ENCODE measurements at places on chromosomes 7 and 10.
A peak's percentile ranks its signal among the peaks of the same experiment; 100 is the strongest.

GRCh38 chr7:49111706-49112105, 187.4 kb downstream of the CDC14C start:
- no peaks in the 10 kb centered on the region for H3K27me3 ChIP-seq
- DNase-seq: no peak
- no peak overlapping the region for H3K4me3 ChIP-seq
- H3K4me1 ChIP-seq: no peaks in the 10 kb centered on the region

DNA sequence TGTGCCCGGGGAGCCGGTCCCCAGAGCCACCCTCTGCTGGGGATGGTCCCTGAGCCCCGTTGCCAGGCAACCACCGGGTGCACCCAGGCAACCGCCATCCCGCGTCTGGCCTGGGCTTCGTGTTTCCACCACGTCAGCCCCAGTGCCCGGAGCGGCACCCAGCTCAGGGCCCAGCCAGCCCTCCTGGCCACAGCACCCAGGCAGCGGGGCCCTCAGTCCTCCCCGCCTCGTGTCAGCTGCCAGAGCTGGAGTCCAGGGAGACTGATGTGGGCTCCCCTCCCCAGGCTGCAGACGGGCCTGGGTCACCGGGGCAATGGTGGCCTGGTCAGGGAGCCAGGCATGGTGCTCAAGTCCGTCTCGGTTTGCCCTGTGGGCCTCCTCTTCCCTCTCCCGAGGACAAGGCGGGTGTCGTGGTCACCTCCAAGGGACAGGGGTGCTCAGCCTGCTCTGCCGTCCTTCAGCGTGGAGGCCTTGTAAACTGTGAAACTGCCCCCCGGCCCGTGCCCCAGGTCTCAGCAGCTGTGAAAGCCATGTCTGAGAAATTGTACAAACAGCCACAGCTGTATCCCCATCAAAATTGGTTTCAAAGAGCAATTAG, 72.5 kb downstream of the MICALL2 start:
- H3K36me3 ChIP-seq: no peaks in the 10 kb centered on the region
- H3K27ac ChIP-seq: no peak overlapping the region
- no peak for DNase-seq
- no peaks in the 10 kb centered on the region for H3K4me1 ChIP-seq

DNA sequence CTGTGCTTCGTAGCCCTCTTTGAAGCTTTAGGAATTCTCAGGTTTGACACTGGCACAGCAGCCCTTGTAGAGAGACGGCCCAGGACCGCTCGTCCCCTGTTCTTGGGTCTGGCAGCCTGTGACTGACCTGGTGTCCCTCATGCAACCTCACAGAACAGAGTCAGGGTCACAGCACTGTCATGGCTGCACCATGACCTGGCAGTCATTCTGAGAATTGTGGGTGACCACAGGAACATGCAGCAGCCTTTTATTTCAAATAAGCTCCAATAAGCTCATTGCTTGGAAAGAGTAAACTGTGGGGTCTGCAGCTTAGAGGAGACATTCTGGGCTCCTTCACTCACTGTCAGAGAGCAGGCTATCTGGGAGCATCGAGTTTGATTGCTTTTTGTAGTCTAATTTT, 42.5 kb downstream of the MYO1G start:
- no peak overlapping the region for H3K4me3 ChIP-seq
- no peak for DNase-seq
- peaks cover 6% of the 10 kb centered on the region for H3K27me3 ChIP-seq
- H3K27ac ChIP-seq: no peak overlapping the region
- H3K4me1 ChIP-seq: peaks cover 16% of the 10 kb centered on the region
- no peaks in the 10 kb centered on the region for H3K36me3 ChIP-seq

DNA sequence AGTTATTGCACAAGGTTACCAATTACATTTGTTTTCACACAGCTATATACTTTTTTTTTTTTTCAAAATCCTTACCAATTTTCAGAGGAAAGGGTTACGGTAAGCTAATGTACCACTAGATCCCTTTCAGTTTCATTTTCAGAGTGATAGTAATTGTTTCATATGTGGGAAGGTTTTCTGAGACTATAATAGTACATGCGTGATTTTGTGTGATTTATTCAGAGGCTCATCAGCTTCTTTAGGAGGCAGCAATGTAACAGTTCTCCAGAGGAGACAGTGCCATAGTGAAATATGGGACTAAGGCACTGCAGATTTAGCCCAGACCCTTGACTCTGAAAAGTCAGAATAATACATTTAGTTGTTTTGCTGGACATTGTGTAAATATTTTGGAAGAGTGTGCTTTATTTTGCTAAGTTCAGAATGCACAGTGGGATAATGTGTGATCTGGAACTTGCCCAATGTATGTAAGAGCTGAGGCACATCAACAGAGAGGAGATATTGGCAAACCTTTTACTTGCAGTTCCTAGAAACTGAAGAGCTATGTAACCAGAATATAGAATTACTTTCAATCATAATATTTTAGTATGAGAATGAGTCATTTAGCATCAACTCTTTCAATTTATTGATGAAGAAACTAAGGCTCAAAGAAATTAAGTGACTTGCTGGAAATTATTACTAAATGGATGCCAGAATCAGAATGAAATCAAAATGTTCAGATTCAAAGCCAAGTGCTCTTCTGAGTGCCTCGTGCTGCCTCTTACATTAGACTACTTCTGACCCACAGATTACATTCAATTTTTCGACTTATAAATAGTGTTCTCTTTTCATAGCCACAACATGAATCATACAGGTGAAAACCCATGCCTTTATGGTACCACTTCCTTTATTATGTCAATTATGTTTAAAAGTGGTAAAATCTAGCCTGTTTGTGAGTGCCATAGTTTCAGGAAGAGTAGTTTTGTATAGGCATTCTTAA, 207.7 kb upstream of the TEX47 start:
- H3K36me3 ChIP-seq: no peaks in the 10 kb centered on the region
- H3K27ac ChIP-seq: peak overlapping the region; percentile 86
- H3K4me3 ChIP-seq: peak overlapping the region; percentile 79
- H3K27me3 ChIP-seq: peaks cover 11% of the 10 kb centered on the region

DNA sequence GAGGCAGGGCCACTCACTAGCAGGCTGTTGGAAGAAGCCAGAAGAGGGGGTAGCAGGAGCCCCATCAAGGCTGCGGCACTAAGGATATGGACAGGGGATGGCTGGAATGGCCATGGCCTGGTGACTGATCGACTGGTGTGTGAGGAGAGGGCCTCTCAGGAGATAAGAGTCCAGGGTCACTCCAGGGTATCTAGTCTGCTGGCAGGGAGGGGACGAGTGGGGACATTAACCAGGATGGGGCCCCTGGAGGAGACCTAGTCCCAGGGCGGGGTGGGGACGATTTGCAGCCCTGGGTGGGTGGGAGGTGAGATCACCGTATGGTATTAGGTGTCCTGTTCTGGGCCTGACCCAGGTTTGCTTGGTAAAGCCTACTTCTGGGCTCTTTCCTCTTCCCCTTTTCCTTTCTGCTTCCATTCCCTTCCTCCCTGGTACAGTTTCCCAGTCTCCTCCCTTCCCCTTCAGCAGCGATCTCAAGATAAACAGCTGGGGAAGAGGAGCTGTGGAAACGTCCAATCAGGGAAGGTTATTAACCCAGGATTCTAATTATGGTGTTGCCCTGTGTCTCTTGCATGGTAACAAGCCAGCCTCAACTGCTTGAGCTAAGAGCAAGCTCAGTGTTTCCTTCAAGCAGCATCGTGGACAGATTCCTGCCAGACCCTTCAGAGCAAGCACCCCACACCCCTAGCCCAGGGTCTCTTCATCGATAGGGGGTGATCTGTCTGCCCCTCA, 233.2 kb downstream of the RPS24 start:
- DNase-seq: no peak
- no peaks in the 10 kb centered on the region for H3K36me3 ChIP-seq
- H3K27ac ChIP-seq: no peak overlapping the region
- no peaks in the 10 kb centered on the region for H3K27me3 ChIP-seq
- no peaks in the 10 kb centered on the region for H3K4me1 ChIP-seq

DNA sequence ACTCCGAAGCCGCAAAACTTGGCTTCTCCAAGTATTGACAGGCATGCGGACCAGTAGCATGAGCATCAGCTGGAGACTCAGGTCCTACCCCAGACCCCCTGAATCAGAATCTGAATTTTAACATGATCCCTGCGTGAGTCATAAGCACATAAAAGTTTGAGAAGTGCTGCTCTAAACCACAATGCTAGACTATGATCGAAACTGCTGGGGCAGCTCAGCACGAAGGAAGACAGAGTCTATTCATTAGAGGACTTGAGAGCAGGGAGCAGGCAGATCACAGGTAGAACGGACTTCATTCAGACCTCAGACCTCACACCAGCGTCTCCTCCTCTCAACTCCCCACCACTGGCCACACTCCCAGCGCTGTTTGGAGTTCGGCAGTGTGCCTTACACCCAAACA, 16.9 kb downstream of the CAMK2G start:
- no peaks in the 10 kb centered on the region for H3K27me3 ChIP-seq
- peaks cover 70% of the 10 kb centered on the region for H3K4me1 ChIP-seq
- peak; percentile 60 for DNase-seq
- peak overlapping the region; percentile 69 for H3K4me3 ChIP-seq
- H3K36me3 ChIP-seq: peaks cover 7% of the 10 kb centered on the region

DNA sequence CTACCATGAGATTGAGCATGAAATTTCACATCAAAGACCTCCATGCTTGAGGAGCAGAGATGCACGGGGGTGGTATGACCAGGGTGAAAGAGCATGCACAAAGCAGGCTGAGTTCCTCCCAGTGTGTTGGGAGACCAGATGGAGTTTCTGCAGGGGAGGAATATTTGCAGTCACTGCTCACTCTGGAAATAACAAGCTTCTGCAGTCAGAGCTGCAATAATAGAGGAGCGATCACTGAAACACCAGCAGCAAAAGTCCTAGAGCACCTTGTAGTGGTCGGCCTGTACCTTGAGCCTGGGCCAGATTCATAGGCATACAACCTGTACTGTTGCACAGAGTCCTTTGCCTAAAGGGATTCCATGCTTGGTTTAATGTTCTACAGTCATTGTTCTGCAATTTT, 184.5 kb upstream of the SP8 start:
- H3K4me1 ChIP-seq: no peaks in the 10 kb centered on the region
- no peaks in the 10 kb centered on the region for H3K27me3 ChIP-seq
- no peak overlapping the region for H3K27ac ChIP-seq
- no peaks in the 10 kb centered on the region for H3K36me3 ChIP-seq
- no peak overlapping the region for H3K4me3 ChIP-seq
- no peak for DNase-seq

- peaks cover 4% of the 10 kb centered on the region for H3K36me3 ChIP-seq
- no peak for DNase-seq
- H3K4me3 ChIP-seq: no peak overlapping the region
- H3K4me1 ChIP-seq: peaks cover 34% of the 10 kb centered on the region
Measured at GRCh38 chr10:133306097-133306476, 2.6 kb downstream of the TUBGCP2 start.

DNA sequence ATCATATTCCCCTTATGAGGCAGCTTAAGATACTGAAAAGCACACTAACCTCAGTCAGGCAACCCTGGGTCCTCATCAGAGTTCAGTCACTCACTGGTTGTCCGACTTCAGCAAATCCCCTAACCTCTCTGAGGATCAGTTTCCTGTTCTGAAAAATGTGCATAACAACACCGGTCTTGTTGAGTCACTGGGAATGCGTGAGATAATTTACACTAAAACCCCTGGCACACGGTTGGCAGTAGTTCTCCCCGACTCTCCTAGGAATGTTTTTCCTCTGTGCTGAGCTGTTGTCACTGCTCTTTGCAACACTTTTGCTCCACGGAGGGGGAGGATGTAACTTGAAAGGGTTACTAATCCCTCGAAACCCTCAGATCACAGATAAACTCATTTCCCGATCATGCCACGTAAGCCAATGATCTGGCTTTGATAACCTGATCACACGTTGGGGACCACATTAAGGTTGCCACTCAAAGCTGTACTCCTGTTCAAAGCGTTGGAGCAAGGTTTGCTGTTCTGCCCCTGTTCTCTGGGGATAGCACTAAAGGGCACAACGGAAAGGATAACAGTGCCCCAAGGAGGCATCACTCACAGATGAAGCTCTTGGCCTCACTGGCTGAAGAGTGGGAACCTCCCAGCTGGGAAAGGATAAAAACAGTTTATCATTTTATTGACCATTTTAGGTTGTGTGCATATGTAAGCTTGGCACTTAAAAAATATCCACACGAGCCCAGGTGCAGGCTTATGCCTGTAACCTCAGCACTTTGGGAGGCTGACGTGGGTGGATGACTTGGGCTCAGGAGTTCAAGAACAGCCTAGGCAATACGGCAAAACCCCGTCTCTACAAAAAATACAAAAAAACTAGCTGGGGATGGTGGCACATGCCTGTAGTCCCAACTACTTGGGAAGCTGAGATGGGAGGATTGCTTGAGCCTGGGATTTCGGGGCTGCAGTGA, 5.0 kb upstream of the RBM17 start:
- H3K4me3 ChIP-seq: peak overlapping the region; percentile 82
- peak; percentile 85 for DNase-seq
- peaks cover 83% of the 10 kb centered on the region for H3K4me1 ChIP-seq
- H3K27ac ChIP-seq: peak overlapping the region; percentile 92

DNA sequence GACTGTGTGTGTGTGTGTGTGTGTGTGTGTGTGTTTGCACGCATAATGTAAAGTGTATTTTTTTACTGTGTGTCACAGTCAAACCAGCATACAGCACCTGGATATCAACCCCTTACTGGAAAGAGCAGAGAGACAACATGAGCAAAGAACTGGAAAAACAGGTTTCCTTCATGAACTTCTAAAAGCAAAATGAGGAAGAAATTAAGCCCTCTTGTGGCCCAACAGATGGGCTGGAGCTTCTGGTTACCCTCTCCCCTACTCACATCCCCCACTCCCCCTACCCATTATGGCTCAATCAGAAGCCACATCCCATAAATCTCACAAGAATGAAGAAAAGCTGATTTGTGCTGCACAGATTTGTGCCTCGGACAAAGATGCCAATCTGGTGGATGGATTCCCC, 36.2 kb downstream of the PDE1C start:
- H3K27ac ChIP-seq: no peak overlapping the region
- no peaks in the 10 kb centered on the region for H3K36me3 ChIP-seq
- H3K27me3 ChIP-seq: peaks cover 7% of the 10 kb centered on the region
- no peak for DNase-seq

- no peak overlapping the region for H3K4me3 ChIP-seq
- no peak for DNase-seq
- no peaks in the 10 kb centered on the region for H3K4me1 ChIP-seq
- no peaks in the 10 kb centered on the region for H3K36me3 ChIP-seq
- no peak overlapping the region for H3K27ac ChIP-seq
- peaks cover 5% of the 10 kb centered on the region for H3K27me3 ChIP-seq
Measured at GRCh38 chr7:20298486-20298901, 32.2 kb upstream of the ITGB8 start.

- H3K4me3 ChIP-seq: no peak overlapping the region
- H3K27me3 ChIP-seq: peaks cover 8% of the 10 kb centered on the region
- no peaks in the 10 kb centered on the region for H3K4me1 ChIP-seq
- no peak overlapping the region for H3K27ac ChIP-seq
- no peak for DNase-seq
- no peaks in the 10 kb centered on the region for H3K36me3 ChIP-seq
Measured at GRCh38 chr10:67438605-67439304, 257.2 kb downstream of the CTNNA3 start.

- no peaks in the 10 kb centered on the region for H3K27me3 ChIP-seq
- H3K4me1 ChIP-seq: peaks cover 34% of the 10 kb centered on the region
- H3K36me3 ChIP-seq: peaks cover 19% of the 10 kb centered on the region
- peak; percentile 25 for DNase-seq
- no peak overlapping the region for H3K4me3 ChIP-seq
- no peak overlapping the region for H3K27ac ChIP-seq
Measured at GRCh38 chr7:140316165-140316661, 82.1 kb downstream of the SLC37A3 start.

Measured in activated T-cell treated with anti-CD3 and anti-CD28 coated beads, Interleukin-2, amount 50 U/mL, for 72 hours (primary cell).